Natural killer cell treated with Interleukin-12 subunit alpha and Interleukin-12 subunit beta and Interleukin-15 and Interleukin-18, amount 100 ng/mL, for 72 hours (primary cell): ENCODE measurements at places on chromosomes 5 and 9. TPM values are rescaled to one million over a fixed set of nuclear protein-coding genes. Genes with fewer than 3 reads are reported as not detected.

The LRRC26 gene
- not detected for total RNA-seq

GRCh38 chr5:150120062-150120441 lies 33.7 kb upstream of the CSF1R start:
- DNase-seq: no peak

The AJM1 gene
- total RNA-seq: 11.2 TPM

The MYOT gene
- not detected for total RNA-seq

The TTF1 gene
- 29.2 TPM for total RNA-seq

- no peak for DNase-seq
Measured at GRCh38 chr5:88474574-88474973, 205.9 kb upstream of the TMEM161B start.

DNA sequence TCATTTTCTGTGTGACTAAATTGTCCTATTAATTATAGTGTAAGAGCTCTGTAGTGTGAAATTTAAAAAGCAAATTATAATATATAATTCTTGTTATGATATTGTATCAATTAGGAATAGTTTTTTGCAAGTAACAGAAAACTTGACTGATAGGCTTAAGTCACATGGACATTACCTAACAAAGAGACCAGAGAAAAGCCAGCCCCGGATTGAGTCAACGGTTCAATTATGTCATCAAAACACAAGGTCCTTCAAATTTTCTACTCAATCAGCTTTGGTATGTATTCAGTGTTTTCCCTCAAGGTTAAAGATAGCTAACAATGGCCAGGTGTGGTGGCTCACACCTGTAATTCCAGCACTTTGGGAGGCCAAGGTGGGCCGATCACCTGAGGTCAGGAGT lies 126.7 kb upstream of the PTGER4 start:
- DNase-seq: no peak

GRCh38 chr5:161676103-161676502 lies 9.4 kb upstream of the GABRA6 start:
- no peak for DNase-seq
